Mucosa of descending colon (tissue), 3 donors: ENCODE measurements at places on chromosomes 16 and 17. TPM values are rescaled to one million over a fixed set of nuclear protein-coding genes. Genes with fewer than 3 reads are reported as not detected.

DNA sequence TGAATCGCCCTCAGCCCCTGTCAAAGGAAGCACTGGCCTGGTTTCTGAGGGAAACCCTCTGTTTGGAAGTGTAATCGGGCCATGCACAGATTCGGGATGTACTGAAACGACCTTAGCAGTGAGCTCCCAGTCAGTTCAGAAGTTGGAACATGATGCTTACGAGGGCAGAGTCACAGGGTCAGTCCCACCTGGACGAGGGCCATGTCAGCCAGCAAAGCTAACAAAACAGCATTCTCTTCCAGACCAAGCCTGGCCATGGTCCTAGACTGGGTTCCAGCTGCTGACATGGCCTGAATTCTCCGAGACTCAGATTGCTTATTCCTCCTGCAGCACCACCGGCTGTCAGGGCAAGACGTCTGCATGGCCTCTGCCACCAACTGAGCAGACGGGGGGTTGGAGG, 192.2 kb upstream of the WSCD1 start:
- DNase-seq, result no peak

DNA sequence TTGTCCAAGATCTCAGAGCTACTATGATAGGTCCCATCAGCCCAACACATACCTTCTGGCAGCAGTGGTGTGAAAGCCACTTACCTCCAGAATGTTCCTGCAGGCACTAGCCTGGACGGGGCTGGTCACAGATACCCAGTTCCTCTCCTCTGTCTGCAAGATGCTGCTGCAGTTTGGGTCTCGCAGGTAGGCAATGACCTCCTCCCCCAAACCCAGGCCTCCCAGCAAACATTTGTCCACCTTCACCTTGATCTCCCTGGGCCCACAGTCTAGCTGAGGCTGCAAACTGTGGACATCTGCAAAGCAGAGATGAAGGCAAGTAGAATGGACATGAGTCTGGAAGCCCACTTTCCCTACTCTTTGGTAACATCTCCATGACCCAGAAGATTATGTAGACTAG, 7.1 kb downstream of the GP2 start:
- DNase-seq, result no peak

- DNase-seq, result peak; percentile 92
Measured at GRCh38 chr17:82231562-82232321, 2.9 kb downstream of the SLC16A3 start.

- no peak for DNase-seq
Measured at GRCh38 chr17:34990921-34991365, 10.6 kb downstream of the LIG3 start.

GRCh38 chr17:38425744-38426143, 2.5 kb upstream of the ARHGAP23 start:
- no peak for DNase-seq

DNA sequence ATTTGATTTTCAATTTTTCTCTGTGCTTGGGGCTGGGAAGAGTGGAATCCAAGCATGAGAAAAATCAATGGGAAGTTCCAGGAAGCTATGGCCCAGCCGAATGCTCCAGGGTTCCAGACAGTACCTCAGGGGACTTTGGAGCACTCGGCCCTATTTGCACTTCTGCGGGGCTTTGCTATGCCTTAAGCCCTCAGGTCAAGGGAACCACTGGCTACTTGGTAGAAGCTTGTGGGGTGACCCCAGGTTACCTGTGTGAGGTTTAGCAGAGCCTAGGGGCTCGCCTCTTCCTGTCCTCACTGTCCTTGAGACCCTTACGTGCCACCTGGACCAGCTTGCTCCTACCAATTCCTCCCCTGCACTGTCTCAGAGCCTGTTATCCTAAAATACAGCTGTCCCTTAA, 121.3 kb downstream of the MGAT5B start:
- DNase-seq, result no peak

GRCh38 chr17:65711671-65712276, 150.3 kb upstream of the AXIN2 start:
- no peak for DNase-seq

DNA sequence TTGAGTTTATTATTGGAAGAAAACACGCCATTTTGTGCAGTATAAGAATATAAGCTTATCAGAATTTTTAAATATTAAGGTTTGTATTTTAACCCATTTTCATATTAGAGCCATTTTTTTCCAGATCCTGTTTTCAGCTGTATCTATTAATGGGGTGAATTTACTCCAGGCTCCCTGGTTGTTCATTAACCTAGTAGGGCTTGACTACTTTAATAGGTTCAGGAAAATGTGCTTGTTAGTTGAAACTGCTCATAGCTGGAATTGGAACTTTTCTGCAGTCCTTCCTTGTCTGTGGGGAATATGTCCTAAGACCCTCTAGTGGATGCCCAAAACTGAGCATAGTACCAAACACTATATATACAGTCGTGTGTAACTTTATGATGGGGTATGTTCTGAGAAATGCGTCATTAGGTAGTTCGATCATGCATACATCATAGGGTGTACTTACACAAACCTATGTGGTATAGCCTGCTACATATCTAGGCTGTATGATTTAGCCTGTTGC, 28.0 kb downstream of the NFAT5 start:
- DNase-seq, result no peak

DNA sequence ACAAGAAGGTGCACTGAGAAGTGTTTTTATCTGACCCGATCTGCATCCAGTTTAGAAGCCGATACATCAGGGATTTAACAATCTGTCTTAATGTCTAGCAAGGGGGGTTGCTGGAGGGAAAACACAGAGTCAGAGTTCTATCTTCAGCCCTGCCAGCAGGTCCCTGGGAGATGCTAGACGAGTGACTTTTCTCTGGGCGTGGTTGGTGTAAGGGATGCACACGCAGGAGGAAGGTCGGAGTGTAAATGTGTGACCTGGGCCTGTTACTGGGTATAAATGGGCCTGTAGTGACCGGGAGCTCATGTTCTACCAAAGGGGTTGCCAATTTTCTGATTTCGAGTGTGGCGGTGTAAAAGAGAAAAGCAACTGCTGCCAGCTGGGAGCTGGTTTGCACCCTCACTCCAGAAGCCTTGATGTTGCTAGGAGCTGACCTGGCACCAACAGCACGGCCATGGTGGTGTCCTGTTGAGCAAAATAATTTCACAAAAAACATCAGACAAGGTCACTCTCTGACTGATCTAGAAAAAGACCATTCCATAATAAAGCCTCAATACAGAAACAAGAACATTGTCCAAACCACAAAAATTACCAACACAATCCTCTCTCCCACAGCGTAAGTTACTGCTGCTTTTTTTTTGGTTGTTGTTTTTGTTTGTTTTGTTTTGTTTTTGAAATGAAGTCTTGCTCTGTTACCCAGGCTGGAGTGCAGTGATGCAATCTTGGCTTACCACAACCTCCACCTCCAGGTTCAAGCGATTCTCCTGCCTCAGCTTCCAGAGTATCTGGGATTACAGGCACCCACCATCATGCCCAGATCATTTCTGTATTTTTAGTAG, 1.3 kb upstream of the KCTD13 start:
- no peak for DNase-seq

DNA sequence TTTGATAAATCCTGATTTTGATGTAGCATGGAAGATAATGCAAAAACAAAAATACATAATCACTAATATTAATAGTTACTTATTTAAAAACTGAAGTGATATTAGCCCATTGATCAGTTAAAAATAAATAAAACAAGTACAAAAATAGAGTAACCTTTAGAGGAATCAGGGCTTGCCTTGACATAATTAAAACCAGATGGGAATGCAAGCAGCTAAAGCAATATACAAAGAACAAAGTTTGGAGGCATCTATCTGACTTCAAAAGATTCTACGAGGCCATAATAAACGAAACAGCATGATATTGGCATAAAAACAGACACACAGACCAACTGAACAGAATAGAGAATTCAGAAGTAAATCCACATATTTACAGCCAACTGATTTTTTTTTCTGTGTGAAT, 15.0 kb upstream of the HEATR3 start:
- DNase-seq, result no peak

- no peak for DNase-seq
Measured at GRCh38 chr17:55549140-55549539, 37.9 kb upstream of the SMIM36 start.

GRCh38 chr16:78057803-78058564, 35.6 kb downstream of the CLEC3A start:
- no peak for DNase-seq

DNA sequence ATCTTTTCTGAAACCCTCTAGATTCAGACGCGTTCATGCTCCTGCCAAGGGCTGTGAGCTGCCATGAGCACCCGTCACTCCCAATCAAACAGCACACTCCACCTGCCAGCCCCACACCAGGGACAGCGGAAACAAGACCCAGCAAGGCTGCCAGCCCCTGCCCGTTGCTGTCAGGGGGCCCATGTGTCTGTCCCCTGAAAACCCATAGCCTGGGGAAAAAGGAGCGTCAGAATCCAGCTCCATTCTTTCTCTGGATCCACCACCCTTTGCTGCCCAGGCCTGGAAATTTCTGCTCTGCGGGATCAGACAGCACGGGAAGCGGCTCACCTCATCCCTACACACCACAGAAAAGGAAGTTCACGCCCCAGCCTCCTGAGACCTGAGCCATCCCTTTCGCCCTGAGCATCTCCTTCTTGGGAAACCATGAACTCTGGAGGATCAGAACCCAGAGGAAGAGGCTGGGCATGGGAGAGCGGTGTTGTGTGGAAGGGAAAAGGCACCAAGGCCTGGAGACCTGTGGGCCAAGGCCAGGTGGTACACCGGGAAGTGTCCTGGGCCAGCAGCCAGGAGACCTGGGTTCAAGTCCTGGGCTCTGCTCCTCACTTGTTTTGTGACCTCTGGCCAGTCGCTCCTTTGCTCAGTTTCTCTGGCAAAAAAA, 51.5 kb upstream of the RCVRN start:
- DNase-seq, result no peak

- DNase-seq, result no peak
Measured at GRCh38 chr17:12250973-12251372, 230.3 kb downstream of the MAP2K4 start.

GRCh38 chr16:82535262-82535661, 91.5 kb upstream of the CDH13 start:
- DNase-seq, result no peak

DNA sequence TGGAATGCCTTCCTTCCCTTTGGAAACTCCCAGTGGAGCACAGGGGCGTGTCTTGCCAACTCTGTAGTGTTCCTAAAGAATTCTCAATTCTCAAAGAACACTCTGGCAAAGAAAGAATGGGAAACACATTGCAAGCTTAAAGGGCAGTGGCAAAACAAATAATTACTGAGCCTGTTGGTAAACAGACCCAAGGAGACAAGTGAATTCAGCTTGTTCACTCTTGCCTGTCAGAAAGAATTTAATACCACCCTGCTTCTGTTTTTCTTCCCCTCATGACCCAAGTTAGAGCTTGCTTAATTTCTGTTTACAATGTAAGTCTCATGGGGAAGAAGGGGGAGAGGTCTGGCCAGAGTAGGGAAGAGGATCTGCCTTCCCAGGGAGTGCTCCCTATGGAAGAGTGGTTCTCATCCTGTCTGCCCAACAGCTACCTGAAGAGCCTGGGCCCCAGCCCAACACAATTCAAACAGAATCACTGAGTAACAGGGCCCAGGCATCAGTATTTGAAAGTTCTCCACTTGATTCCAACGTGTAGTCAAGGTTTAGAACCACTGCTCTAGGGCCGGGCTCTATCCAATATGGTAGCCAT, 386.0 kb downstream of the SLC39A11 start:
- DNase-seq, result no peak

- no peak for DNase-seq
Measured at GRCh38 chr17:76013377-76013932, 12.8 kb downstream of the CDK3 start.

DNA sequence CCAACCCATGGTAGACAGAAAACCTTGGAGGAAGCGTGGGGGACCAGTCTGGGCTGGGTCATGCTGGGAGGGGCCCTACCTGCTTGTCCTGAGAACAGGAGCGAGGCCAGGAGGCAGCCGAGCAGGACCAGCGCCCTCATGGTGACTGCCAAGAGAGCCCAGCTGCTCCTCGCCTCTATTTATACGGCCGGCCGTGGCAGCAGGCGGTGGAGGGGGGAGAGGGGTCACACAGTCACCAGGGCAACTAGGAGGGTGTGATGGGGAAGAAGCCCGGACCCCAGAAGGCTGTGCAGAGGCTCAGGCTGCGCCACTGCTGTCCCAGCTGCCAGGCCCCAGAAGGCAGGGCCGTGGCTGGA, at the start of gene SRL:
Gene SRL, minus strand, starts transcription at position 153 of the 356 bp plus-strand sequence. Its CDS starts 13 bp downstream, at position 140.
- no peak for DNase-seq

- DNase-seq, result no peak
Measured at GRCh38 chr17:2372681-2373080, 28.2 kb downstream of the MNT start.

DNA sequence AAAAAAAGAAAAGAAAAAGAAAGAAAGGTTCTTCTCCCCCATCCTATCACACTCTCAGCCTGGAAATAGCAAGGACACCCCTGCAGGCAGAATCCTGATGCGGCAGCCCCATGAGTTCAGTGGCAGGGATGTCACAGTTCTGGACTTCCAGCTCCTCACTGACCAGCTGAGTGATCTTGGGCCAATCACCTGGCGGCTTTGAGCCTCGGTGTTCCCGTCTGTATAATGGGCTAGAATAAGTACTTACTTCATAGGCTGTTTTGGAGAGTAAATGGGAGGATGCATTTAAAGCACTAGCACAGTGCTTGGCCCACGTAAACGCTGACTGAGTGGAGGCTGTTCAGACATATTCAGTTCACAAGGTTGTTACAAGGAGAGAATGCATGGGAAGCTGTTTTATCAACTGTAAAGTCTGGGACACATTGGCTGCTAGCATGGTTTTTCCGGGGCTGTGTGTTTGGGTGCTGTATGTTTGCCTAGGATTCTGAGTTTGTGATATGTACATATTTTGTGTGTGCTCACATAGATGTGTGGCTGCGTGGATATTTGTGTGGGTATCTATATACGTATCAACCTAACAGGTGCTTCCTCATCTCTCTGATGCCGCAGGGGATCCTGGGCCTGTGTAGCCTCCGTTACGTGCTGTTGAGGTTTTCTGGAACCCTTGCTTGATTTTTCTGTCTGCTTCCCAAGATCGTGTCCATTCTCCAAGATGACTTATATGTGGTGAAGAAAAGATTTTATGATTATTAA, 3.4 kb downstream of the BHLHA9 start:
- DNase-seq, result no peak

Gene RNF157
- 17.5 TPM for total RNA-seq

Gene TIMP2
- 91.3 TPM for total RNA-seq

Gene SKAP1
- total RNA-seq, result 3.2 TPM

Gene COX6A2
- total RNA-seq, result not detected

Gene PTRH2
- 20.2 TPM for total RNA-seq

Gene PERCC1
- total RNA-seq, result 0.34 TPM

Gene CLEC3A
- total RNA-seq, result not detected

Gene WFDC1
- 7.5 TPM for total RNA-seq

Gene ZNF287
- 4.8 TPM for total RNA-seq

Gene KIF2B
- total RNA-seq, result not detected

Gene HEATR9
- total RNA-seq, result not detected
